Transverse colon (tissue), 4 donors: ENCODE measurements at places on chromosomes 16 and 17.

GRCh38 chr17:27353461-27354050, 59.6 kb downstream of the WSB1 start:
- peak; percentile 93 for DNase-seq

DNA sequence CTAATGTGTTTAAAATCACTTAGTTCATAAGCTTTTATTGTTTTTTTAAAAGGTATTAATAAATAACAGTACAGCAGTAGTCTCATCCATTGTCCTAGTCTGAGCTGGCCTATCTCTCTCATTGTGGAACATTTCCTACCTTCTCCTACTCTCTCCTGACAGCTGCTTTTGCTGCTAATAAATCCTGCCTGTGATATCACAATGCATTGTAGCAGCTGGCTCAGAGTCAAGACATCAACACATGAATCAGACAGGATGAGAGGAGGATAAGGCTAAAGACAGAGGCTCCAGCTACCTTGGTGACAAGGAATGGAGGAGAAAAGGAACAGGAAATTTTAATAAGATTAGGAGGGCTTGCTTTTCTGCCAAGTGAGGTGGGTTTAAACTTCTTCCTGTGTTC, 626.1 kb downstream of the HS3ST4 start:
- no peak for DNase-seq

GRCh38 chr17:263773-264172, 82.3 kb upstream of the DOC2B start:
- no peak for DNase-seq

DNA sequence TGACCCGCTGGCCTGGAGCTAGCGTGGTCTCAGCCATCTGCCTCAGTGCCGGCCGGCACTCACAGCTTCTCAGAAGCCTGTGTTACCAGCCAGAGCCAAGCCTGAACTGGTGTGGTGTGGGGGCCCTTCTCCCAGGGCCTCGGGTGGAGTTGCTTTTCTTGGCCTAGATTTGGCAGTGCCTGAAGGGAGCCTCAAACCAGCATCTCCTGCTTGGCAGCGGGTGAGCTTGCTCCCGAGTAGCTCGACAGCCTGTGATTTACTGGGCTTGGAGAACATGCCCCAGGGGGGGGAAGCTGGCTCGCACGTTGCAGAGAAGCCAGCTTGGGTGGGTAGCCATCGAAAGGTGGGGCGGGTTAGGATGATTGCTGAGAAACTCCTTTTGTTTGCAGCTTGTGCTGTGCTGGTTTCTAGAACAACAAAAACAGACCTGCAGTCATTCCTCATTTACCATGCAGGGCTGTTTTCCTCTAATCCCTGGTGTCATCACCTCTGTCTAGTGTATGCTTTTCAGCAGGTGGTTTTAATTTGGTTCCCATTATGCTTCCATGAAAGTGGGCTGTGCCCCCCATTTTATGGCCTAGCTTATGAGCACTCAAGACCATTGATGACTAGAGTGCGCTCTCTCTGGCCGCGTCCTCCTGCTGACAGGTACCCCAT, 42.2 kb downstream of the TBCD start:
- DNase-seq: no peak

GRCh38 chr17:81329927-81330883, 35.1 kb upstream of the SLC38A10 start:
- DNase-seq: peak; percentile 61

- peak; percentile 66 for DNase-seq
These were observed 14.5 kb downstream of the C17orf100 start for GRCh38 chr17:6666077-6666521.

- DNase-seq: no peak
These were observed 6.0 kb downstream of the STAC2 start for GRCh38 chr17:39219647-39220154.

- DNase-seq: no peak
These were observed 1.4 kb downstream of the PRSS8 start for GRCh38 chr16:31134091-31134571.

DNA sequence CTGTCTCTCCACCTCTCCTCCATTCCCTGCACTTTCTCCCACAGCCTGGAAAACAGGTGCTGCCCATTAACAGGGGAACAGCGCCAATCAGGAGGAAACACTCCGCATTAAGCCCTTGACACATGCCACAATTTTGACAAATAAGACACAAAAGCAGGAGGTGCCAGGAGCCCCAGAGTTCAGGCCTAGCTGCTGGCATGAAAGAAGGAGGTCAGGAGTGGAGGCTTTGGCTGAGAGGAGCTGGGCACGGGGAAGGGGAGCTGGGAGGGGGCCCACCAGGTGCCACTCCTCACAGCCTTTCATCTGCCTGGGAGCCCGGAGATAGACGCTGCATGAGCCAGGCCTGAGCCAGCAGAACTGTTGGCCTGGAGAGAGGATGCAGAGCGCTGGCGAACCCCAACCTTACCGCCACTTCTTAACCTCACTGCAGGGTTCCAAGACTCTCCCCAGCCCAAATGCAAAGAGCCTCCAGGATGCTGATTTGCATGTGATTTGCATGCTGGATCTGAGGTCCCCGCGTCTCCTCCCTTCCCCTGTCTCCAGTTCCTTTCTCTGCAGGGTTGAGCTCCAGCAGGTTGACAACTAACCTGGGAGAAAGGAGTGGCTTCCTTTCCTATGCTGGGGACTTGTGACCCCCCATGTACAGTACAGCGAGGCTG, 139.8 kb upstream of the SDK2 start:
- DNase-seq: no peak

GRCh38 chr17:1703063-1703462, 7.1 kb downstream of the TLCD2 start:
- DNase-seq: no peak

DNA sequence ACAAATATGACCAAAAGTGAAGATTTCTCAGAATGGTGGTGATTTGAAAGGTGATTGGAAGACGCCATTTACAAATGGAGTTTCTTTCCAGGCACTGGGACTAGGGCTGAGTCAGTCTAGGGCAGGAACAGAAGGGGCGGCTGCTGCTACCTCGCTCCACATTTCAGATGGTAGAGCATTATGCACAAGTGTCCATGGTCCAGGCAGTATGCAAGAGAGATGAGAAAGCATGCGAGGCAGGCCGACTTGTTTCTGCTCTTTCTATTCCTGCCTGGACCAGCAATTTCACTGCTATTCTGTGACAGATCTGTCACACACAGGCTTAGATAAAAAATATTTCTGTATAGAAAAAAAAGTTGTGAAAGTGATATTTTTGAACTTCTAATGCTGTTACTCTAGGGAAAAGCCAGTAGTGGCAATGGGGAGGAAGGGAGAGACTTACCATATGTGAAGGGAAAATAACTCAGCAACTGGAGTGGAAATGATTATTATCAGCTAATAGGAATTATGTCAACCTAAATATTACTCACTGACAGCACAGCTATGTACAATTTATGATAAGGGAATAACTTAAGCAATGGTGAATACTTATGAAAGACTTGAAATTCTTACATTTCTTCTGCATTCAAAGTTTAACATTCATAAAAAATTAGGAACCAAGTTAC, 134.7 kb upstream of the NETO2 start:
- no peak for DNase-seq

DNA sequence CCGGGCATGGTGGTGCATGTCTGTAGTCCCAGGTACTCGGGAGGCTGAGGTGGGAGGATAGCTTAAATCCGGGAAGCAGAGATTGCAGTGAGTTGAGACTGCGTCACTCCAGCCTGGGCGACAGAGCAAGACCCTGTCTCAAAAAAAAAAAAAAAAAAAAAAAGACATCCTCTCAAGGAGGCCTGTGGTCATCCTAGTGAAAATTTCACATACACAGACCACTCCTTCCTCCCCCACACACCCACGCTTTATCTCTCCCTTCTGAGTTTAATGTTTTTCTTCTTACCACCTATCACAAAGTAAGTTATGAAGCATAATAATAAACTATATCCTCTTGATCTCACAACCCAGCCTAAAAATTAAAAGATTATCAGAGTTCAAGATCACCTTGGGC, 1.3 kb upstream of the NOL11 start:
- no peak for DNase-seq

DNA sequence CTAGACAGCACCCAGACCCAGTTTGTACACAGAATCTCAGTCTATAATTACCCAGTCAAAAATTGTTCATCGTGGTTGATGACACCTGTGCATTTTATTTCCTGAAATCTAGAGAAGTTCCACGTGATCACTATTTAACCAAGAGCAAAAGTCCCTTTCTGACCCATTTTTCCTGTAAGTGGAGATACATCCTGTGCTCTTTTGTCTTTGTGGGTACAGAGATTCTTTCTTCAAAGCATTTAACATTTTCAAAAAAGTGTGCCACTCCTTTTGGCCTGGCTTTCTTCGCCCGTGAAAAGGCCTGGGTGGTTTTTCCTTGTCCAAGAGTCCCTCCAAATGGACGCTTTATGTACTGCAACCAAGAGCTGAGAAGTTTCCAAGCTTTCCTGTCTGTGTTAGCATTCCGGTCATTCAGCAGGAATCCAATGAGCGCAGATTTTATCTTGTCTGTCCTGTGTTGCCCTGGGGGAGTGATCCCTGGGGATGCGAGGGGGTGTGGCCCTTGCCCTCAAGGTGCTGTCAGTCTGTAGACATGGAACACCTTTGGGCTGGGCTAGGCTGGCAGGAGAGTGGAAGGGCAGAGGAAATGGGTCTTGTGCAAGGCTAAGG, 161.1 kb upstream of the CACNG5 start:
- DNase-seq: peak; percentile 57

DNA sequence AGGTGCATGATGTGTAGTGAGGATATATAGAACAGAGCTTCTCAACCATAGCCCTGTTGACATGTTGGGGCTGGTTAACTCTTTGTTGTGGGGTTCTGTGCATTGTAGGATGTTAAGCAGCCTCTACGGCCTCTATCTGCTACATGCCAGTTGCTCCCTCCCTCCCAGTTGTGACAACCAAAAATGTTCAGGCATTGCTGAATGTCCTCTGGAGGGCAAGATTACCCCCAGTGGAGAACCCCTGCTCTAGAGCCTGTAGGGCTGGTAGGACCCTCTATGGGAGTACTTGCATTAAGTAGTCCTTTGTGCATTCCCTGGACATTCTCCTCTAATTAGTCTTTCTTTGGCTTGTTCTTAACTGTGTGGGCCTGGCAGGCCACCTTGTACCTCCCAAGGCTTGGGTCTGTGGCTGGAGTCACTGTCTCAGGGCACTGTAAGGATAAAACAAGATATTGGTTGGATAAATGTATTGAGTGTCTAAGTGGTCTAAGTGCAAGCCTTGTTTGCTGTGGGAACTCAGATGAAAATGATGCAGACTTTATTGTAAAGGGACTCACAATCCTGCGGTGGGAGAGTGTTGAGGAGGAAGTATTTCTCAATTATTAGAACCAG, 19.8 kb upstream of the MYO1D start:
- no peak for DNase-seq

DNA sequence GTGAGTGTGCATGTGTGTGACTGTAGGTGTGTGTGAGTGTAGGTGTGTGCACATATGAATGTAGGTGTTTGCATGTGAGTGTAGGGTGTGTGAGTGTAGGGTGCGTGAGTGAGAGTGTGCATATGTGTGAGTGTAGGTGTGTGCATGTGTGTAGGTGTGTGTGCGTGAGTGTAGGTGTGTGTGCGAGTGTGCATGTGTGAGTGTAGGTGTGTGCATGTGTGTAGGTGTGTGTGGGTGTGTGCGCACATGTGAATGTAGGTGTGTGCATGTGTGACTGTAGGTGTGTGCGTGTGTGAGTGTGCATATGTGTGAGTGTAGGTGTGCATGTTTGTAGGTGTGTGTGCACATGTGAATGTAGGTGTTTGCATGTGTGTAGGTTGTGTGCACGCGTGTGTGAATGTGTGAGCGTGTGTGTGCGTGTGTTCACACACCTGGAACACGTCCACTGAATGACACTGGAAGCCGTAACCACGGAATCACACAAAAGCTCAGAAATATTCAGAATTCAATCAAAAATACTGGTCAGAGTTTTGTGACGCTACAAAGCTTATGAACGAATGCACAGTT, 30.6 kb downstream of the MRM3 start:
- DNase-seq: no peak

DNA sequence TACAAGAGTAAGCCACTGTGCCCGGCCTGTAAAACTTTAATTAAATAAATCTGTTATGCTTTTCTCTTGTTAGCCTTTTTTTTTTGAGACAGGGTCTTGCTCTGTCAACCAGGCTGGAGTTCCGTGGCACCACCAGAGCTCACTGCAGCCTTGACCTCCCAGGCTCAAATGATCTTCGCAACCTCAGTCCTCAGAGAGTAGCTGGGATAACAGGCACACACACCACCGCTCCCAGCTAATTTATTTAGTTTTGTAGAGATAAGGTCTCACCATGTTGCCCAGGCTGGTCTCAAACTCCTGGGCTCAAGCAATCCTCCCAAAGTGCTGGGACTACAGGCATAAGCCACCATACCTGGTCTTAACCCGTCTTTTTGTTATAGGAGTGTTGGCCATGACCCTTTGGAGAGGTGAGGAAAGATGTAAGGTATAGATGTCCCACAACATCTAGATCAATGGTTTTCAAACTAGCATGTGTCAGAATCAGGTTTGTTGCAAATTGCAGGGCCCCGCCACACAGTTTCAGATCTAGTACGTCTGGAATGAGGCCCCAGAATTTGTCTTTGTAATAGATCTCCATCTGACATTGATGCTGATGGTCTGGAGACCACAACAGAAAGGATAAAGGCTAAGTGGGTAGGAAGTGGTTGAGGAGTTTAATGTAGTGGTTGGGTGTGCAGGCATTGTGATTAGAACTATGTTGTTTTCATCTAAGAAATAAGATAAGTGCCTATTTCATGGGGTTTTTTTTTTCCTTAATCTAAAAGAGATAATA, 4.3 kb upstream of the GGA2 start:
- no peak for DNase-seq

DNA sequence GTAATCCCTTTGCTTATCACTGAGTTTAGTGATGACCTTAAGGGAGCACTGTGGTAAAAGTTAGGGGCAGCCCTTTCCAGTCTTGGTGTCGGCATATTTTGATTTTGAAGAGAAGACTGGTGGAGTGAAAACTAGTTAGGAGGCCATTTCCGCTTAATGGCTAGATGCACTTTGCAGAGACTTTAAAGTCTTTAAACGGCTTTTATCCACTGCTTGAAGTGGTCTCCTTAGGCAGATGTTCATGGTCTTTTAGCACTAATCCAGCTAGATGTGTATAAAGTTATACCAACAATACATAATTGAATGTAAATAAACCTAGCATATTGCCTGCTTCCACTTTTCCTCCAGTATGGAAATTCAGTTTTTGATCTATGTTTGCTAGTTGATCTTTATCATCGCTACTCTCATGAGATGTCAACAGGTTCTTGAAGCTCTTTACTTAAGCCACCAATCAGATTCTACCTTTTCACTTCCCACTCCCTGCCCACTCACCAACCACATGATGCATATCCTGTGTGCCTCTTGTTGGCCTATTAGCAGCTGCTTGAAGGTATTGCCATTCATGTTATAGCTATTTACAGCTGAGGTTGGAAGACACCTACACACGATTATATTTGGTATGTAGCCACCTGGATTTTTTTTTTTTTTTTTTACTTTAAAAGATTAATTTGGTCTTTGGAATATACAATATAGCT, 132.0 kb downstream of the NLK start:
- no peak for DNase-seq
